Stimulated activated CD4-positive, alpha-beta T cell treated with anti-CD3 and anti-CD28 coated beads, Interleukin-1b, Interleukin-23, amount 100 ng/mL, for 24 hours (primary cell): ENCODE measurements at places on chromosomes 5 and 9.

DNA sequence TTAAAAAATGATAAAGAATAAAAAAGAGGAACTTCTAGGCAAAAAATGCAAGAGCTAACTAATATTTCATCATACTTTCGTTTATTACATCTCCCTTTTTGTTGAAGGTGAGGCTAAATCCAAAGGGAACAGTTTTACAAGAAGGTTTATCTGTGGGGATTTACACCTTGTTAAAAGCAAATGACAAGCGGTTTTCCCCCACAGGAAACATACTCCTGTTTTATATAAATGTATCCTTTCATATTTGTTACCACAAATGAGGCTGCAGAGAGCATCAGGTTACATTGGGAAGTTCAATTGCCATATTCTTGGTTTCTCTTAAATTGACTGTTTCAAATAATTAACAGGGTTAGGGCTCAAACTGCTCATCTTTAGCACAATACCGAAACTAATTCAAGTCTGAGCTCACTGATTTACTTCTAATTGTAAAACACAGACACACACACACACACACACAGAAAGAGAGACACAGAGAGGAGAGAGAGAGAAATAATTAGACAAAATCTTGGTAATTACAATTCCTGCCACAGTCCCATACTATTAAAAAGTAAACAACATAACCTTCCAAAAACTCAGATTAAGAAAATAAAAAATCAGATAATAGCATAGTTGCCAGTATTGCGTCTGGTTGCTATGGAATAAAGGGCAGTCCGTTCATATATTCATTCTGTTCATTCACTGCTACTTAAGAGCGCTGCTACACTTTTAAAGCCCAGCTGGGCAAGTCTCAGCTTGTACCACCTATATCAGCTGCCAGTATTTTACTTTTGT is 17.1 kb downstream of the RFX3 start:
- no peak for DNase-seq

DNA sequence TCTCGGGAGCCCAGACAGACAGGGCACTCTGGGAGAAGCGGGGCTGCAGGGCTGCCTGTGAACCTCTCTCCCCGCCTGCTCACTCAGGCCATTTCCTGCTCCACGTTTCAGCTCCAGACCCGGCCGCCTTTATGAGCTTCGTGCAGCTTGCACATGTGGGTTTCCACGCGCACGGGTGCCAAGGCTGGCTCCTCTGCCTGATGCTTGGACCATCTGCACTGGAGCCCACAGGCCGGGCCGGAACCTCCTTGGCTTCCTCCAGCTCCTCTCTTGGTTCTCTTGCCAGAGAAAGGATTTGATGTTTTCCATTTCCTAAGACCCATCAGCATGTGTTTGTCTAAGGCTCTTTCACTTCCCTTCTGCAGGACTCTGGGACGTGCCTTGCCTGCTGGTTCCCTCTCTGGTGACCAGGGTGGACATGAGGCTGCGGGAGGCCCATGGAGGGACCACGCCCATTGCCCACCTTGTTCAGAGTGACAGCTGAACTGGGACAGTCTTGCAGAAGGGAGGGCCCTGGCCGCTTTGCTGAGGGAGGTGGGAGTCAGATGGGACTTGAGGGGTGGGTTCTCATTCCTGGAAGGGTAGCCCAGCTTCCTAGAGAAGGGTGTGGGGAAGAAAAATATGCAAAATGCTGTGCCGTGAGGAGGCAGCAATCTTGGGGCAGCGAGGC is 23.3 kb upstream of the COL5A1 start:
- DNase-seq: no peak

- DNase-seq: no peak
Measured at GRCh38 chr5:132000677-132001453, 10.6 kb downstream of the ACSL6 start.

GRCh38 chr9:85416715-85417114 is 325.0 kb downstream of the AGTPBP1 start:
- DNase-seq: no peak

DNA sequence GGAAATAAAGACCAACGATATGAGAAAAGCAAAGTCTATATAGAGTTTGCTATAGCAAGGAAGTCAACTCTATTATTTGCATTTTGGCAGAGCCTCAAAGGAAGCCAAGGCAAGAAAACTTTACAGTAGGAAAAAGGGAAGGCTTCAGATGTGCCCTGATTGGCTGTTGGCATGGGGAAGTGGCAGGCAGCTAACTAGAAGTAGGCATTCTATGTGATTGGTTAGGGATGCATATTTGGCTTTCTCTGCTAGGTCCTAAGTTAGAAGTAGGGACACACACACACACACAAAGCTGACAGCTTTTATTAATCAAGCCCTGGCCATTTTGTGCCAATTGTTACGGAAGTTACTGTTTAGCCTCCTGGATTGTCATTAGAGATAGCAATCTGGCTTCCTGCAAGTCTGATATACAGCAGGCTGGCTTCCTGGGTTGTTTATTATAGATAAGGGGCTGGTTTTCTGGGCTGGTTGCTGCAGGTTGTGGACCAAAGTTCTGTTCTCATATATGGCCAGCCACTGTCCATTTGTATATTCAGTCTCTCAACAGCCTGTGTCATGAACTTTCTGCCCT is 308.1 kb upstream of the GRAMD2B start:
- DNase-seq: no peak

DNA sequence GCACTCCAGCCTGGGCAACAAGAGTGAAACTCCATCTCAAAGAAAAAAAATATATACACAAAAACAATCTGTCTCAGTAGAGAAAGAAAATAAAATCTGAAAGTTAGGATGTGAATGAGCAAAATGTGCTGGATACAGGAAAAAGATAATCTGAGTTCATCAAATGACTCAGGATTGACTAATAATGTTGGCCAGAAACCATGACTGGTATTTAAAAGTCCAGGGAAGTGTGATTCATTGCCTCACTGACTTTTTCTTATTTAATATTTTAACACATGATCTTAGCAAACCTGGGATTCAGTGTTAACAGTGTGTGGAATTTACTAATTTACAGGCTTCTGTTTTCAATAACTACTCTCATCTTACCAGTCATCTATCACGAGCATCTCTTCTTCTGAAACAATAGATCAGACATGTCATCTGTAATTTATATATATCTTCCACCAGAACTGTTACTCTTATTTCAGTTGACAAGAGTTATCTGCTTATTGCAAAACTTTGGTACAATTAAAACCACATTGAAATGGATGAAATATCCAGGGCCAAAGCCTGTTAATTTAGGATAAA is 256.7 kb downstream of the CDH12 start:
- no peak for DNase-seq

DNA sequence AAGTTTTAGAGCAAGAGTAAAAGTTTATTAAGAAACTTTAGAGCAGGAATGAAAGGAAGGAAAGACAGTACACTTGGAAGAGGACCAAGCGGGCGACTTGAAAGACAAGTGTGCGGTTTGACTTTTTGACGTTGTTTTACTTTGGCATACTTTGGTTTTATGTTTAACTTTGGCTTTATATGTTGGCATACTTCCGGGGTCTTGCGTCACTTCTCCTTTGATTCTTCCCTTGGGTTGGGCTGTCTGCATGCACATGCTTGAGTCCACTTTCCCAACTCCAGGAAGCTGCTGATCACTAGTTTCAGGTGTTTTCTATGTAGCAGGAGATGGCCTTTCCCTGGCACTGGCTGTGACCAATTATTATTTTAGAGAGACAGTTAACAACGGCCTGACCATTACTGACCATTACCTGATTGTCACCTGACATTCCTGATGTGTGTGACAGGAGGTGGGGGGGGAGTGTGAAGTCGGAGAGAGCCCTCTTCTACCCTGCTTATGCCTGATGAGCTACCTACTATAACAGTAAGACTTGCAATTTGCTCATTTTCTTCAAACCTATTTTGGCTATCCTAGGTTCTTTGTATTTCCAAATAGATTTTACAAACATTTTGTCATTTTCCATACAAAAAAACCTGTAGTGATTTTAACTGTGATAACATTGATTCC is 45.5 kb downstream of the TNFSF8 start:
- DNase-seq: no peak

DNA sequence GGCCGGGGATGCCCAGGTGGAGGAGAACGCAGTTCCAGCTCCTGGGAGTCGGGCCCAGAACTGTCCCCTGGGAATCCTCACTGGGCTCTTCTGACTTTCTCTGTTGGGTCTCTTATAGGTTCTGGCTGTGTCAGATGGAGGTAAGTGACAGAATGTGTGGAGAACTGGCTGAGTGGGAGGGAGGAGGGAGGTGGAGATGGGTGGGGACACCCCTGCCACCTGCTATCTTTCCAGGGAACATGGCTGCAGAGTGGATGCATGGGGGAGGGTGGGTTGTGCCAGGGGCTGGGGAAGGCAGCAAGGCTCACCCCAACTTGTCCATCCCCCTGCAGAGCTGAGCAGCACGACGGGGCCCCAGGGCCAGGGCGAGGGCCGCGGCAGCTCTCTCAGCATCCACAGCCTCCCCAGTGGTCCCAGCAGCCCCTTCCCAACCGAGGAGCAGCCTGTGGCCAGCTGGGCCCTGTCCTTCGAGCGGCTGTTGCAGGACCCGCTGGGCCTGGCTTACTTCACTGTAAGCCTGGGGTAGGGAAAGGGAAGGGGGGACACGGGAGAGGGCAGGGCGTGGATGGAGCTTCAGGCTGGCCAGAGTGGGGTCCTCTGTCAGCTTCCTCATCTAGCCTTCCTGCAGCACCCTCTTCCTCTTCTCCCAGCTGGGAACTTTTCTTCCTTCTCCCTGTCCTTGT is 8.3 kb downstream of the RGS14 start:
- no peak for DNase-seq
